ENCODE measurements at places on chromosomes 12 and 14.

GRCh38 chr12:116662612-116663144 lies 75.2 kb downstream of the SPRING1 start:
- DNase-seq, result peak; percentile 43

DNA sequence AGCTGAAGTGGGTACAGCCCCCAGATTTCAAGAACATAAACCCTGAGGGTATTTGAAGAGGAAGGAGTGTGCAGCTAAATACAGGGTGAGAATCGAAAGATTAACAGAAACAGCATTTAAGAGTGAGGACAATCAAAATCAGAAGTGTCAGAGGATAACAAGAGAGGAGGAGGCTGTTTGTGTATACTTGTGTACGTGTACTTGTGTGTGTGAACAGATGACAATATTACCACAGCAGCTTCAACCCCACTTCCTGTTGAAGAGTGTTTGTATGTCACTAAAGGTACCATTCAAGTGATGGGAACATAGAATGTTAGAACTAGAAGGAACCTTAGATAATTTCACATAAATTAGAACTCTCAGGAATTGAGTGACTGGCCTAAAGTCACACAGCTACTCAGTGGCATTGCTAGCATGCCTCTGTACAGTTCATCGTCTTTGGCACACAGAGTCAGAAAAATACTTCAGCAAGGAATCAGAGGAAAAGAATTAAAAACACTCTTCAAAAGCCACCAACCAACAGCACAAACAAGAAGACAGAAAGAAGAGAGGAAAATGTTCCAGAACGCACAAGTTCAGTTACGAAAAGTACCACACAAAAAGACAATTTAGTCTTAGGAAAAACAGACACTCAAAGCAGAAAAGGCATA lies 164.3 kb upstream of the BCL2L14 start:
- DNase-seq, result peak; percentile 89

DNA sequence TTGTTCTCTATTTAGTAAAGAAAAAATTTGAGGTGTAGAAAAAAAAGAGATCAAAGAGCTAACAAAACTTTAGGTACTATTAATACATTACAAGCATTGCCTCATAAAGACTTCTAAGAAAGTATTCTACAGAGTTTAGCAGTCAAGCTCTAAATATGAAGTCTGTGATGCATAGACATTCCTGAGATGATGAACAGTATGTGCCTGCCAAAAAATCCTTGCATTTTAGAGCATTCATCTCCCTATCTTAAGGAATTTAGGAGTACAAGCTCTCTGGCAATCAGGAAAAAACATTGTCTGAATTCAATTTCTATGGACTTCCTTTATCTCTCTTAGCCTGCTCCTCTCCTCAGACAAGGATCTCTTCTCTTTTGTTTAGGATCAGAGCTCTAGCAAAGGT lies 202.6 kb upstream of the LRFN5 start:
- DNase-seq, result no peak

DNA sequence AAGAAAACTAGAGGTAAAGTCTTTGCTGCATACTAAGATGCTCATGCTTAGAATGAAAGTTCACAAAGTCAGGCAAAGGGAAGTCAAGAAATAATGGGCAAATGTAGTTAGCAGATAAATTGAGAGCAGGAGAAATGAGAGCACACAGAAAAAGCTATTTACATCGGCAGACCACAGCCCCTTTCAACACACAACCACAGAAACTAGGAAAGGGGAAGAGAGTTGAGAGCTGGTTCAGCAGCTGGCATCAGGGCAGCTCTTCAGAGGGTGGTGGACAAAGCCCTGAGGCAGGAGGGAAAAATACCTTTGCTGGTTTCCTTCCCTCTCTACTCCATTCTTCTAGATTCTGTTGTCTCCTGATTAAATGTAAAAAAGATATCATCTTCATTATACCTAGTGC lies 95.4 kb upstream of the ANO4 start:
- DNase-seq, result no peak

DNA sequence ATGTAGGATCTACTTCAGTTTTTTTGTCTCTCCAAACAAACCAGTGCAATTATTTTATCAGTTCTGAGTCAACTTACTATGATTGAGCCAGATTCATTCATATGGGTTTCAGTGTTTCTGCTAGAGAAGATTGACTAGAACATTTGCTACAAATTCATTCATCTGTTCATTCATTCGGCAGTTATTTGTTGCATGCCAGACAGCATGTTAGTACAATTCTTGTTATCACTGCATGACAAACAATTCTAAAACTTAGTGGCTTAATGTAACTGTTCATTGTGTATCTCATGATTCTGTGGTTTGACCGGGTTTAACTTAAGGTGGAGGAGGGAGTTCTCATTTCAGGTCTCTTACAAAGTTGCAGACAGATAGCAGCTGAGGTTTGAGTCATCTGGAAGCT lies 52.3 kb downstream of the POLR3B start:
- DNase-seq, result no peak
